ENCODE measurements at places on chromosomes 1 and 21.

- no peak for DNase-seq
Observed at GRCh38 chr1:109255678-109256077, 6.3 kb downstream of the CELSR2 start.

- peak; percentile 16 for DNase-seq
Observed at GRCh38 chr1:202221911-202222909, 28.6 kb downstream of the LGR6 start.

GRCh38 chr1:148315071-148315811, 163.2 kb upstream of the NBPF11 start:
- no peak for DNase-seq

DNA sequence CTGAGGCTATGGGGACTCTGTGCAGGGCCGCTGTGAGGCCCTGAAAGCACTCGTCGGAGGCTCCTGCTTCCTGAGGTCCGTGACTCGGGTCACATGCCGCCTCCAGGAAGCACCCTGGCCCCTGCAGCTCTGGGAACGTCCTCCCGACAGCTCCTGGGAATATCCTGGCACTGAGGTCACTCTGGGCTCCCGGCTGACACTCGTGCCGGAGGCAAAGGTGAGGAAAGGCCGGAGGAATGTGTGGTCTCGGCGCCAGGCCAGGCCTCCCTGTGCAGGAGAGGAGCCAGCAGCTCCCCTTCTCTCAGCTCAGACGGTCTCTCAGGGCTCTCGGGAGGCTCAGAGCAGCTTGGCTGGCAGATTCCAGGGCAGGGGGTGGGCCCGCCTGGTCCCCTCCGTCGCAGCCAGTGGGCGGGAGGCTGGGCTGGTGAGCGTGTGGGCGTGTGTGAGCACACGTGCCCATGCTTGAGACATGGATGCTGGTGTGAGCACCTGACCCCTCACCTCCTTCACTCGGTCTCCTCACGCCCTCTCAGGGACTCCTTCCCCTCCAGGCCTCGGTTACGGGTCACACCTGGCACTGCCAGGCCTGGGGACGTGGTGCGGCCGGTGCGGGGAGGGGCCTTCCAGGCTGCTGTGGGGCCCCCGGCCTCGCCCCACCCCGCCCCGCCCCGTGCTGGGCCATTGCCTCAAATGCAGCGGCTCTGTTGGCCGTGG, 5.5 kb upstream of the RNF223 start:
- DNase-seq: peak; percentile 66

DNA sequence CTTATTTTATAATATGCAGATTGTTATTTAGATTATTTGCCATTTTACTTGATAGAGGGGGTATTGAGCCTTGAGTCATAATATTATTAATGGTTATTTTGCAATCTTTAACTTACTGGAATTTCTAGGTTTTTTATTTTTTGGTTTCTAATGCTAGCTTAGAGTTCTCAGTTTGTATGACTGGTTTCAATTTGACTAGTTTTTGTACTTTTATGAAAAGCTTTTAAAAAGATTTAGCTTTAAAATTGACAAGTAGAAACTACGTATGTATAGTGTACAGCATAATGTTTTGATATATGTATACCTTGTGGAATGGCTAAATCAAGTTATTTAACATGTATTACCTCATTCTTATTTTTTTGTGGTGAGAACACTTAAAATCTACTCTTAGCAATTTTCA, 41.5 kb downstream of the CEP350 start:
- DNase-seq: no peak

DNA sequence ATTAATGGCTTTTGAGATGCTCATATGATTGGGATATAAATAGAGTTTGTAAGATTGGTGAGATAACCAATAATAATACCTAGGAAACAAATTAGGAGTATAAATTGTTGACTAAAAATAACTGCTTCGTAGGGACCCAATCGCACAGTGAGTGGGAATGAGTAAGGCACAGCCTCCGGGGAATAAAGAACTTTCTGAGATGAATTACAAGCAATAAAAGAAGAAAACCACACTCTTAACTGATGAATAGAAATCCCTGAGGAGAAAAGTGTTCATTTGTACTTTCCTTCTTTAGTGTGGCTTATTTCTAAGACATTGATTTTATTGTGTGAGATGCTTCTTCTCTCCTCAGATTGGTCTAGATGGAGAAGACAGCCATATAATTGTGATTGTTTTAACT, 443.4 kb upstream of the PRMT6 start:
- DNase-seq: peak; percentile 21

GRCh38 chr1:208942394-208943130, 641.0 kb upstream of the CAMK1G start:
- DNase-seq: no peak

DNA sequence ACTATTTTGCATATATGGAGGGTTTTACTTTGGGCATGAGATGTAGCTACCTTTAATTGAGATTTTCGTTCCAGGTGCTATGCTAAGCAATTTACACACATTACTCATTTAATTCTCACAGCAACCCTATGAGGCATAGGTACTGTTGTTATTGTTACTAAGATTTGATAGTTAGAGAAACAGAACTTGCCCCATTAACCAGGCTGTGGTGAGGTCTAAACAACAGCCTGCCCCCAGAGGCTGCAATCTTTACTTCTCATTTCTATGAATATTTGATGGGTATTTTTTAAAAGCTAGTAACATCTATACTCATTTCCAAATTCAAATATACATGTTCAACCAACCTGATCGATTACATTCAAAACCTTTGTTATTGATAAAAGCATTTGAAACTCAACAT, 155.6 kb downstream of the GALNT2 start:
- DNase-seq: no peak

- DNase-seq: peak; percentile 87
Observed at GRCh38 chr1:8373581-8374241, 55.8 kb downstream of the SLC45A1 start.

DNA sequence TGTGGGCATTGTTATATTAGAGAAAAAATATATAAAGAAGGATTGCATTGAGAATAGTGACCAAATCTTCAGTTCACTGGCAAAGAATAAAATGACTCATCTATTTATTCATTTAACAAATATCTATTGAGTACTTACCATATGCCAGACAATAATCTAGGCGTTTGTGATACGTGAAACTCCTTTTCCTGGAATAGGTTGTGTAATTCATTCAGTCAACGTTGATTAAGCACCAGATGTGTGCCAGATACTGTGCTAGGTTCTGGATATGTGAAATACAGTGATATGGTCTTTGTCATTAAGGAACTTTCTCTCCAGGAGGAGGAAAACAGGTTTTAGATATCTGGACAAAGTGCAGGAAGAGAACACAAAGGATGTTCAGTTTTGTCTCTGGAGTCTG, 344.5 kb downstream of the RWDD3 start:
- DNase-seq: no peak

- no peak for DNase-seq
Observed at GRCh38 chr1:164623805-164624204, 64.8 kb downstream of the PBX1 start.

DNA sequence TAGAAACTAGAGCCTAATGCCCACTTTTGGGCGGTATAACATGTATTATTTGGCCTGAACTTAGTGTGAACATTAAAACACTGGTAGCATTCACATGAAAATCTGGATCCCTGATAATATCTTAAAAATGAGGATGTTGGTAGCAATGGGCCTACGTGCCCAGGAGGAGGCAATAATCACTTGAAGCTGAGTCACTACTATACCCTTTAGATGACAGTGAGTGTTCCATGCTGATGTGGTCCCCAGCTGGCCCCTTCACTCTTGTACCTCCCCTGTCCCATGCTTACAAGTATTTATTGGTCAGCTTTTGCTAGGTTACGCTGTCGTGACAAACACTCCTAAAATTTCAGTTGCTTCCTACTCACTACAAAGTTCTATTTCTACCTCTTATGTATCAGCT, 23.0 kb upstream of the POU2F1 start:
- no peak for DNase-seq

DNA sequence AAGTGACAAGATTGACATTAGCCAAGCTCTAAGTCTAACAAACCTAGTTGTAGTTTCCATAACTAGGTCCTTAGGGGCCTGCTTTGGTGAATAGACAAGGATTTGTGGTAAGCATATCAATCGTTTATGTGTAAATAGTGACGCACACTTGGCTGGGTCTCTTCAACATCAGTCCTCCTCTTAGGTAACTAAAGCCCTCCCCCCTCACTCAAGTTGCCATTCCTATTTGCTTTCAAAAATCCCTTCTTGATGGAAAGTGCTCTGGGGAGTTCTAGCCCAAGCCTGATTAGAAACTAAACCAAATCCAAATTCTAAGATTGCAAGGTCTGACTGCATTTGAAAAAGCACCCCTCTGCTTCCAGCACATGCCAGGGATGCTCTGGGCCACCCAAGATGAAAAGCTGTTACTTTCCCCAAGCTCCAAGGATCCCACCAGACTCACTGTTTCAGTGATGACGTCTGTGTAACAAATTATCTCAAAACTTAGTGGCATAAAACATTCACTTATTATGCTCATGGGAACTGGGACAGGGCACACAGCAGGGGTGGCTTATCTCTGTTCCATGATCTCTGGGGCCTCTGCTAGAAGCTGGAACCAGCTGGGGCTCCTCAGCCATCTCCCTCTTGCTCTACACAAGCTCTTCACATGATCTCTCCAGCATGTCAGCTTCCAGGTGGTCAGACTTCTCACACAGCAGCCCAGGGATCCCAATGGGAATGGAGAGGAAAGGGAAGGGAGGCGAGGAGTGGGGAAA, 74.1 kb downstream of the RRAGC start:
- DNase-seq: no peak

GRCh38 chr1:230632273-230632873, 9.9 kb upstream of the COG2 start:
- DNase-seq: peak; percentile 92

- DNase-seq: no peak
Observed at GRCh38 chr1:65440915-65441314, 20.4 kb downstream of the LEPR start.

GRCh38 chr21:46018615-46019014, 37.0 kb downstream of the COL6A1 start:
- DNase-seq: no peak

DNA sequence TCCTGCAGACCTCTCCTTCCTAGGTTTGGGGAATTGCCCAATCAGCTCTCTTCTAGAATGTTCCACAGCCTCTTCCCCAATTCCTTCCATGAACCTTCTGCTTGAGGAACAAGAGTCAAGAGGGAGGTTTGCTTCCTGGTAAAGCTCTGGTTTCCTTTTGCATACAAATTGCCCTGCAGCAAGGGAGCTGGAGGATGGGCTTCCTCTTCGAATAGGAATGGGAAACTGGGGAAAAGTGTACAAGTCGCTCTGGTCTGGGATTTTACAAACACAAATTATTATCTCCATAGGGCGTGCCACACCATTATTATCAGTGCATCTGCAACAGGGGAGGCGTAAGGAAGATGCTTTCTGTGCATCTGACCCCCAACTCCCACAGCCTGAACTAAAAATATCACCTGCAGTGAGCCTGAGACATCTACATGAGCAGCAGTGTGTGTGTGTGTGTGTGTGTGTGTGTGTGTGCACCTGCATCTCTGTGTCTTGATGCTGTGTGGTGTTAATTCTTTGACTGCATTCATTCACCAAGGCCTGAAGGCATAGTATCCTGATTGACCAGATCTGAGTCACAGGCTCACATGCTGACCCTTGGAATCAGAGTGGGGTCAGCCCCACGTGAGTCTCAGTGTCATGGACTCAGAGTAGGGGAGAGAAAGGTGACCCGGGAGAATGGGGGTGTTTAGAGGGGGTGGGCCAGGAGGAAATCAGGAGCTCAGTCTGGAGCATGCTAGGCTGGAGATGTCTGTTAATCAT, 272.9 kb downstream of the KAZN start:
- DNase-seq: no peak

GRCh38 chr1:109613361-109614147, 5.9 kb downstream of the GNAT2 start:
- DNase-seq: no peak

GRCh38 chr1:40270152-40270834, 12.3 kb downstream of the ZMPSTE24 start:
- no peak for DNase-seq

DNA sequence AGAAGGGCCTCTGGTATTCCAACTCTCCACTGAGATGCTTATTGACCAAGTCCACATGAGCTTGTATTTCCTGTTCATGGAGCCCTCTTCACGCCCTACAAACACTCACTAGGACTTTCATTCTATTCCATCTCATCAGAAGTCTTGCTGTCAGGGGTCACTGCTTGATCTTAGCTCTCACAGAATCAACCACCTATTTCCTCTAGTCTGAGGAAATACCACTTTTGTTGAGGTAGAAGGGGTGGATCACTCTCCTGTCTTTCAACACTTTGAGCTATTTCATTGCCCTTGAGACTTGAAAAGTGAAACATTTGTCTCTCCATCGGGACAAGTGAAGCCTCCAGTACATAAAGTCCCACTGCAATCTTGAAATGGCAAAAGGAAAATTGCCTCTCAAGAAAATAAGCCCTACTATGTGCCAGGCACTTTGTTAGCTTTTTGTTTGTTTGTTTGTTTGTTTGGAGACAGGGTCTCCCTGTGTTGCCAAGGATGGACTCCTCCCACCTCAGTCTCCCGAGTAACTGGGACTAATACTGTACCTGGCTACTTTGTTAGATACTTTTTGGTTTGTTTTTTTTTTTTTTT, 19.8 kb upstream of the FAM110D start:
- no peak for DNase-seq

DNA sequence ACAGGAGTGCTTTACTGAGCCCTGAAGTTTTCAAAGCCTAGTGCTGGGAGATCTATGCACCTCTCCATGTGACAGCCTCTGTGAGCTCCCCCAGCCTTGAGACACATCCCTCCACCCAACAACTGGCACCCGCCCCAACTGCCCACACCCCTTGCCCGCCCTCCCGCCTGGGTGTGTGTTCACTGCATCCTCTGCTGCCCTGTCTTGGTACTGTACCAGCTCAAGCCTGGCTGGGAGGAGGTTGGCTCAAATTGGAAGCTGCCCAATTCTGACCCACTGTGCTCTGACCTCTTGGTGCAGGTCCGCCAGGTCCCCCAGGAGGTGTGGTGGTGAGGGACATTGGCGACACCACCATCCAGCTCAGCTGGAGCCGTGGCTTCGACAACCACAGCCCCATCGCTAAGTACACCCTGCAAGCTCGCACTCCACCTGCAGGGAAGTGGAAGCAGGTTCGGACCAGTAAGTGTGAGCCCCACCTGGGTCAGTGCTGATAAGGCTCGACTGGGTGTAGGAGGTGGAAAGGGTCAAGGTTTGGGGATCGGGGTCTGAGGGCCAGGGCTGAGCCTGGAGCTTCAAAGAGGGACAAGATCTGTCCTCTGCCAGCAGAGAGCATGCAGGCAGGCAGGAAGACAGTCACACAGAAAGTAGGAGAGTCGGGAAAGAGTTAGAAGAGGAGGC, 18.0 kb downstream of the TMEM81 start:
- DNase-seq: no peak

GRCh38 chr1:226942392-226942791, 2.3 kb downstream of the COQ8A start:
- DNase-seq: no peak

- DNase-seq: no peak
Observed at GRCh38 chr1:81695741-81696140, 105.0 kb upstream of the ADGRL2 start.
